ENCODE measurements at places on chromosomes 7 and 10. TPM values are rescaled to one million over a fixed set of nuclear protein-coding genes. Genes with fewer than 3 reads are reported as not detected.

- DNase-seq: peak; percentile 75
These were observed at the start of gene SPAG6 for GRCh38 chr10:22345301-22346095. Gene SPAG6 (plus strand): TSS chr10:22345496. CDS start chr10:22345612, 116 bp downstream.

DNA sequence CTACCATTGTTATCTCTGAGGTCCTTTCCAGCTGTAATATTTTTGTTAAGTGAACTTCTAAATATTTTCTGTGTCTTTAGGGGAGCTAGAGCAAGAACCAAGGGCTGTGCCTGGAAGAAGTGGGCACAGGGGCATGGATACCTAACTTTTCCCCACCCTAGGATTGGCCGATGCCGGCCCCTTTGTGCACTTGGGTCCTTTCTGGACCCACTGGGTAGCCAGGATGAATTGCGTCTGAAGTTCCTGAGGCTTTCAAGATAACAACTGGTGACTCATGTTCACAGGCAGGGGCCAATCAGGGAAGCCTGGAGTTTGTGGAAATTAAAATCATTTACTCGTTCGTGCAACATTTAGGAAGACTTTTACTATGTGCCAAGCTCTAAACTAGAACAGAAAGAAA lies 758 bp downstream of the DPCD start:
- no peak for DNase-seq

DNA sequence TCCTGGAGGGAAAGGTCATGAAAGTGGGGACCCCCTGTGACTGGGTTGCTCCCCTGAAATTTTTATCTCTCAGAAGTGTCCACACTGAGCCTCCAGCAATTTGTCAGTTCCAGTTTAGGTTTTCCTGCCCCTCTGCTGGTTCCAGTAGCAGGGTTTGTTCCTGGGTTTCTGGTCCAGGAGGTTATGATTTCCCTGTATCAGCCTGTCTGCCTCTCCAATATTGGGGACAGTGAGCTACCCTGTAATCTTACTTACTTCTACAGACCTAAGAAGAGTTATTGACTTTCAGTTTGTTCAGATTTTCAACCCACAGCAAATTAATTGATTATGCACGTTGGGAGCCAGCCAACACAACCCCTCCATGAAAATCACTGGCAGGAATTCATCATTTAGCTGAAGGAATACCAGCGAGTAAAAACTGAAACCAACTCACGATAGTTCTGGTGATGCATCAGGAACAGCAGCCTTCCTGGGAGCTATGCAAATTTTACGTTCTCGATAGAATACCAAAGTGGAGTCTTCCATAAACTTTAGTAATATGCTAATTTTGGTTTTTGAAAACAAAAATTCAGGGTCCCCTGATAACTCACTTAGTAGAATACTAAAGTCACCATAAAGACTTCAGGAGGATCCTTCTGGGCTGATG lies 31.3 kb upstream of the IL15RA start:
- DNase-seq: no peak

- DNase-seq: no peak
These were observed 452 bp upstream of the TMEM140 start for GRCh38 chr7:135147341-135147898.

The ZNF775 gene
- 6.8 TPM for total RNA-seq

The NUDT13 gene
- total RNA-seq: 1.0 TPM

The STEAP1B gene
- total RNA-seq: not detected

All from activated CD4-positive, alpha-beta memory T cell treated with anti-CD3 and anti-CD28 coated beads for 36 hours (primary cell).